ENCODE measurements at places on chromosomes 7 and 10.

DNA sequence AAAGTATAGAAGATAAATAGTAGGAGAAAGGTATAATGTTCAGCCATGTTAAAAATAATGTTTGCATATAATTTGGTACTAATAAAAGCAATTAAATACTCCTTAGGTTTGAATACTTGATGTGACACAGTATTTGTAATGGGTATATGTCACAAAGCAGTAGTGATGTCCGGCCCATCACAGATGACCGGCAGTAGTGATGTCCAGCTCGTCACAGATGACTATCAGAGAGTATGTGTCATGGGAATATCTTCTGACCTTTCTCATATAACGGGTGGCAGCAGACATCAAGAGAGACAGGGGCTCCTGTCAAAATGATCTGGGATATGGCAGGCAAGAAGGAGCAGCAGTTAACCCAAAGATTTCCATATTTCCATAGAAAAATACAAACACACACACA lies 477.4 kb upstream of the KLF6 start:
- no peak for DNase-seq

GRCh38 chr10:27558612-27559020 lies 54.5 kb downstream of the RAB18 start:
- DNase-seq: no peak

DNA sequence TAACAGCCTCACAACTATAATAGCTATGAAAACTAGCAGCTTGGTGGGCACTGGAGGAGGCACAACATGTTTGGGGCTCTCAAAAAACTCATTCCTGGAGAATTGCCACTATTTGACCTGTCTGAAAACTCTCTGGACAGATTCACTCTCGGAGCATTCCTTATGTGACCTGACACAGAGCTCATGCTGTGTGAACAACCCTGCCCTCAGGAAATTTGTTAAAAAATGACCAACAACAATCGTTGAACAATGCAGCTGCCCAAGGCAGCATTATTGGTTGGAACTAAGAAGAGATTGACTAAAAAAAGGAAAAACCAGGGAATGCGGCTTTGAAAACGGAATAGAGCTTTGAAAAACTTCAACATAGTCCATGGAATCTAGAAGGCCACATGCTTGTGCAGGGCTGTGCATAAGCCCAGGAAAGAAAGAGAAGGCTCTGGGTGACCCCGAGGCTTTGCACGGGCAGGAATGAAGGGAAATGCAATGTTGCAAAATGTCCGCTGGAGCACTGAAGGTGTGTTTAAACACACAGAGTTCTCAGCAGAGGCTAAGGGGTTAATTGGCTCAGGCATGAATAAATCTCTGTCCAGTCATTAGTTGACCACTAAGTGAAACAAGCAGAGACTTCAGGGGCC lies 52.8 kb downstream of the NAMPT start:
- no peak for DNase-seq

DNA sequence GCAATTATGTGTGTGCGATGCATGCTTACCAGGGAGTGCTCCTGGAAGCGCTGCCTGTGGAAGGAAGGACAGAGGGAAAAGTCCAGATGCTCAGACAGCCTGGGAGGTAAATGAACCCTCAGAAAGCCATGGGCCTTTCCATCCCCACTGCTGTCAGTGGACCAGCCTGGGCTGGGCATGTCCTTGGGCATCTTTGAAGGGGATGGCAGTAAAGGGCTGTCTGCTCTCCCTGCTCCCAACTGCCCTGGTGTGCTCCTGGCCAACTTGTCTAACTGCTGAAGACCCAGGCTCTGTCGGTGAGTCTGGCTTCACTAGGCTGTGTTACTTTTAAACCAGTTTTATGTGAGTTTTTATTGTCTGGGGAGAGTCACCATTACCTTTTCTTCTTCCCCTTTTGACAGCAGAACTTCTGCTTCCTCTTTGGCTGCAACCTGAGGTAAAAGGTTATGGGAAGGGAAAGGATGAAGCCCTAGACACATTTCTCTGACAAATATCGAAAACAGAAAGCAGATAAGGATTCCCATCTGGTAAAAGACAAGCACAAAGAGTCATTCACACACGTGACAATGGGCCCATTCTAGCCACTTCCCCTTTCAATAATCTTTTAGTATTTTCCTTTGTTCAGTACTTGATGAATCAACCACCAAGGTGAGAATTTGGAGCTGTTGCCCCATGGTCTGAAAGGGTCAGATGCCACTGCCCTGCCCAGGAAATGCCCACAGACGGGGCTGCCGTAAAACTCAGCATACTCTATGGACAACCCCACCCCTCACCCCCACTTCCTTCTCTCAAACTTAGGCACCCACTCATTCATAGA lies 27.6 kb upstream of the PIK3AP1 start:
- no peak for DNase-seq
